ENCODE measurements at places on chromosomes 4 and X.

DNA sequence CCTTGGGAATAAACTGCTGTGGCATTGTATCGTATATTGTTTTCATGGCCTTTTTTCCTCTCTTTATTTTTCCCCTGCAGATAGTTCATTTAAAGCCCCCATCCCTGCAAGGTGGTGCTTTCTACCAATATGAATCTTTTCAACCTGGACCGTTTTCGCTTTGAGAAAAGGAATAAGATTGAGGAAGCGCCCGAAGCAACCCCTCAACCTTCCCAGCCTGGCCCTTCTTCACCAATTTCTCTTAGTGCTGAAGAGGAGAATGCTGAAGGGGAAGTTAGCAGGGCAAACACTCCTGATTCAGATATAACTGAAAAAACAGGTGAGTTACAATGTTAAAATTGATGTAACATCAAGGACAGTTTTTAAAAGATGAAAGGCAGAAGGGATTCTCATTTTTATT is 601 bp downstream of the SMARCAD1 start:
- no peak for DNase-seq

- DNase-seq, result no peak
Observed at GRCh38 chrX:153935326-153935851, 552 bp upstream of the NAA10 start.

- no peak for DNase-seq
Observed at GRCh38 chr4:174607792-174608191, 85.5 kb upstream of the HPGD start.

- no peak for DNase-seq
Observed at GRCh38 chr4:68074397-68074796, 55.3 kb downstream of the TMPRSS11F start.

DNA sequence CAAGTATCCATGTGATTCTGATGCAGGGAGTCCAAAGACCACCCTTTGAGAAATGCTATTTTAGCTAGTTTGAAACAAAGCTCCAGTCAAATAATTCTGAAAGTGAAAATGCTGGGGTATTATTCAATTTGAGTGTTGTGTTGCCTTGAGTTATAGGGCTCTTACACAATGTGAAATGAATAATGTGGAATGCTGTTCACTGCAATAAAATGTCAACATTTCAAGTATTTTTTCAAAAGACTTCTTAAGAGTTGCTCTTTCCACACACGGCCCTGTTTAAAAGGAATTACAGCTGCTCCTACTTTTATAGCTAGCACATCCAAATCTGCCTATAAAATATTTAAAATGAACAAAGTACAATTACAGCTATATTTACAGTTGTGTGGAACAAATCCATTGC is 27.5 kb upstream of the PLS3 start:
- no peak for DNase-seq

All from stimulated activated CD8-positive, alpha-beta memory T cell treated with anti-CD3 and anti-CD28 coated beads, Interleukin-12 subunit alpha, Interleukin-12 subunit beta, amount 100 ng/mL, for 1 hour (primary cell).